Effector CD4-positive, alpha-beta T cell (primary cell): ENCODE measurements at places on chromosomes 11 and 22.

- no peak for DNase-seq
Measured at GRCh38 chr11:4508886-4509285, 26.4 kb downstream of the OR52K1 start.

DNA sequence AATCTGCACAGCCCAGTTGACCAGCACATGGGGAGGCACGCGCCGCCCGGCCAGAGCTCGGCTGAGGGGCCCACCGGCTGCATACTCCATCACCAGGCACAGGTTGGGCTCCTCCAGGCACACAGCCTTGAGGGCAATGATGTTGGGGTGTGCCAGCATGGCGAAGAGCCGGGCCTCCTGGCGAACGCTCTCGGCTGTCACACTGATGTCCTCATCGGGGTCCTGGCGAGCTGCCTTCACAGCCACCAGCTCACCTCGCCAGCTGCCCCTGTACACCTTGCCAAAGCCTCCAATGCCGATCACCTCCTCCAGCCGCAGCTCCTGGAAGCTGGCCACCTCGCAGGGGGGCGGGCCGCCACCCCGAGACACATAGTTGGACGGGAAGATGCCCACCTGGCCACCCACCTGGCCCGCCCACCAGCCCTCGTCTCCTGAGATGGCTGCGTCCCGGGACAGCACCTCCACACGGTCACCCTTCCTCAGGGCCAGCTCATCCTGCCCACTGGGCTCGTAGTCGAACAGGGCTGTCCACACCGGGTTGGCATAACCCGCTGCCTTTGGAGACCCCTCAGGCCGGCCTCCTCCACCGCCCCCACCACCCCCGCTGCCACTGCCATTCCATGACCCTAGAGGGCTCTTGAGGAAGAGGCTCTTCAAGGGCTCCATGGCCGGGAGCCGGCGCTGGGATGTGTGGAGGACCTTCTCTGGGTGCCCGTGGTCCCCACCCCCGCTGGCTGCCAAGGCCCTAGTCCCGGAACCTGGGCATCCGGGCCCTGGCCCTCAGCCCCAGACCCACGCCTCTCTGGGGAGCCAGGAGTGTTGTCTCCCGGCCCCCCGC, 711 bp downstream of the MAP3K11 start:
- no peak for DNase-seq

DNA sequence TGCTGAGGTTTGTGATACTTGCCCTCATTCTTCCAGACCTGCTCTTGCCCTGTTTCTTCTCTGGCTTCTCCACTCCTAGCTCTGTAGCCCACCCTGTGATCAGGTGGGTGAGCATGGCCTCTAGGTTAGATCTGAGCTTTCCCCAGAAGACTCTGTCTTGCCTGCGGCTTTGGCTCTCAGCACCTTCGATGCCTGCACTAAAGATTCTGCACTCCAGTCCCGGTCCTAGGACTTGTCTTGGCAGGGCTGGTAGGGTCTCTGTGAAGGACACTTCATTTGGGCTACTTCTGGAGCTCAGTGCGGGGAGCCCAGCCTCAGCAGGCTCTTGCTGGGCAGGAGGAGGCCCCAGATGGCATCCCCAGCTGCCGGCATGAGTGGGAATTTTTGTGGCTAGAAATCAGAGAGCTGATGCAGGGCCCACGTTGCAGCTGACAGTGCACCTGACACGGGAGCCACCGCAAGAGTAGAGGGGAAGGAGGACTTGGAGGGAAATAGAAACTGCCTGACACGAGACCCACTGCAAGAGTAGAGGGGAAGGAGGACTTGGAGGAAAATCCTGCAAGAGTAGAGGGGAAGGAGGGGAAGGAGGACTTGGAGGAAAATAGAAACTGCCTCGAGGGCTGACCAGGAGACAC, 226.9 kb upstream of the B3GAT1 start:
- no peak for DNase-seq

DNA sequence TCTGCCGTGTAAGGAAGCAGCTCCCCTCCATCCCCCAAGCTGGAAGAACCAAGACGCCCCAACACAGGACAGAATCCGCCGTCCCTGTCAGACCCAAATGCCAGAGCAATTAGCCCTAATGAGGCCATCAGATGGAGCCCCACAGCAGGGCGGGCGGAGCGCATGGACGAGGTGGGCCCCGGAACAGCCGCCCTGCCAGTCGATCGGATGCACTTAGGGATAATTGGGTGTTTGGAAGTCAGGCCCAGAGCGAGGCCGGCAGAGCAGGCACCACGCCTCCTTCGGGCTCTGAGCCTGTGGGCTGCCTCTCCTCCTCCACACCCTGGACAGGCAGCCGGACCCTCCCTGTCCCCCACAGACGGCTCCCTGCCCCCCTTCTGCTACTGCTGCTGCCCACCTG, 5.5 kb upstream of the TH start:
- DNase-seq, result no peak

GRCh38 chr22:36955691-36956090, 42.3 kb downstream of the CSF2RB start:
- DNase-seq, result no peak

- no peak for DNase-seq
Measured at GRCh38 chr11:77517226-77517625, 43.3 kb upstream of the PAK1 start.

DNA sequence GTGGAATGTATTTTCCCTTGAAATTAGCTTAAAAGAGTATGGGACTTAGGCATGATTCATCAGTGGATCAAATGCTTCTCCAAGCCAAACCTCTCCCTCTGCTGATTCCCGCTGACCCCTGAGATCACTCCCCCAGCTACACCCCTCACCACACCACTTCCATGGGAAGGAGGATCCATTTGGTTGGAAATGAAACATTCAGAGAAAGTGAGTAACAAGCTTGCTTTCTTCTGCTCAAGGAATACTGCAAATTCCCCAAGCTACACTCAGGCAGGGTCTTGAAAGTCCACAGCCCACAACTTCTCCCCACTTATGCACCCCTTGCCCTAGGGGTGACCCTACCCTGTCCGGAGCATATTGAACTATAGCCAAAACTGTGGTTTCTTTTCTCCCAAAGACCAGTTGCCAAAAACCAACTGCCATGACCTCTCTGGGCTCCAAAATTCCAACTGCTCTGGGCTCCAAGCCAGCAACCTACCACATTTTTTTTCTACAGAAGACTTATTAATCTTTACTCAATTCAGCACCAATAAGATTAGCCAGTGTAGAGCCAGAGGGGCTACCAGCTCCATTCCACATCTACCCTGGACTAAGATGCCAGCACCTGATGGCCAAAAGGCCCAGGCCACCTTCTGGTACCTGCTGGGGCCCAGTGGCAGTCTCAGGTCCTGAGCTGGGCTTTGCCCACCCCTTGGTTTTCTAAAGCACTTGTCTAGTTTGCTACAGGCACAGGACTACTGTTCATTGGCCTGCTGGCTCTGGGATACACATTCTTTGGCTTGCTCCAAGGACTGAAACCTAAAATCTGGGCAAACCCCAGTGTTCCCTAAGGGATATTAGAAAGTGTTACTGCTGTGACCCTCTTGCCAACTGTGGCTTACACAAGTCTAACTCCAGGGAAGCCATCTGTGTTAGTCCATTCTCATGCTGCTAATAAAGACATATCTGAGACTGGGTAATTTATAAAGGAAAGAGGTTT, 101.1 kb downstream of the MICAL3 start:
- DNase-seq, result no peak

DNA sequence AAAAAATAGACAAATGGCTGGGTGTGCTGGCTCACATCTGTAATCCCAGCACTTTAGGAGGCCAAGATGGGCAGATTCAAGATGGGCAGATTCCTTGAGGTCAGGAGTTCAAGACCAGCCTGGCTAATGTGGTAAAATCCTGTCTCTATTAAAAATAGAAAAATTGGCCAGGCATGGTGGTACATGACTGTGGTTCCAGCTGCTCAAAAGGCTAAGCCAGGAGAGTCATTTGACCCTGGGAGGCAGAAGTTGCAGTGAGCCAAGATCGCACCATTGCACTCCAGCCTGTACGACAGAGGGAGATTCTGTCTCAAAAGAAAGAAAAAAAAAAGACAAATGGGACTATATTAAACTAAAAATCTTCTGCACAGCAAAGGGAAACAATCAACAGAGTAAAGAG, 55.4 kb downstream of the USP35 start:
- no peak for DNase-seq

DNA sequence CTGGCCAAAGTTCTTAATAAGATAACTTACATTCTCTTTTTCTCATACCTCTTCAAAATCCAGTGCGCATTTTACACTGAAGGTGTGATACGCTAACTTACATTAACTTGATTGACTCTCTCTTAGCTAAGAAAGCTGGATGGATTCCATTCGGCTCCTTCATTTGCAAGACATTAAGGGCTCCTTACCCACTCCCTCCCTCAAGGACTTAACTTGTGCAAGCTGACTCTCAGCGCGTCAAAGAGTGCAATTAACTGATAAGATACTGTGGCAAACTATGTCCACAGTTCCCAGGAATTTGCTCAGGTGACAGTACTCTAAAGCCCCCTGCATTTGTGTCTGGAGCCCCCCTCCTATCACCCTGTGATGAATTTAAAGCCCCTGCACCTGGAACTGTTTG, 6.4 kb upstream of the RFPL1 start:
- DNase-seq, result no peak

DNA sequence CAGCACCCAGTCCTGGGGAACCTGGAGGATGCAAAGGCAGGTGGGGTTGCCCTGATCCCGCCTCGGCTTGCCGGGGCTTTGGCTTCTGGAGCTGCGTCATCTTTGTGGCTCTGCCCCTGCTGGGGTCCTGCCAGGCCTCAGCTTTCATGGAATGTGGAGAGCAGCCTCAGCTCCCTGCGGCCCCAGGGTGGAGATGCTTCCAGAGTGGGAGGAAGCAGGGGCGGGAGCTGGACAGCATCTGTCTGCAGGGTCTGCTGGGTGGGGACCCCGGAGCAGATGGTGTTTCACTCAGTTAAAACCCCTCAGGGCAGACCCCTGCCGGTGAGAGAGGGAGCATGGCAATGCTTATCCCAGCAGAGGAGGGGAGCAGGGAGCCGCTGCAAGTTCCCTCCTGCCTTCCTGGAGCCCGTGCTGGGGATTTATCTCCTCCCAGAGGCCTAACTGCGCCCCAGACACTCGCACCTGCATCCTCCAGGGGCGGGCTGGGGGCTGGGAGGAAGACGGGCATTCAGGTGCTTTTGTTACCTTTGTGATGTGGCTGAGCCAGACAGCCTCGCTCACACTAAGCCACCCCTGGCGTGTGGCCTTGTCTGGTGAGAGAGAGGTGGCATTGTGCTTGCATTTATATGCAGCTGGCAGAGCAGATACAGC, 15.7 kb downstream of the GRIK4 start:
- DNase-seq, result no peak

DNA sequence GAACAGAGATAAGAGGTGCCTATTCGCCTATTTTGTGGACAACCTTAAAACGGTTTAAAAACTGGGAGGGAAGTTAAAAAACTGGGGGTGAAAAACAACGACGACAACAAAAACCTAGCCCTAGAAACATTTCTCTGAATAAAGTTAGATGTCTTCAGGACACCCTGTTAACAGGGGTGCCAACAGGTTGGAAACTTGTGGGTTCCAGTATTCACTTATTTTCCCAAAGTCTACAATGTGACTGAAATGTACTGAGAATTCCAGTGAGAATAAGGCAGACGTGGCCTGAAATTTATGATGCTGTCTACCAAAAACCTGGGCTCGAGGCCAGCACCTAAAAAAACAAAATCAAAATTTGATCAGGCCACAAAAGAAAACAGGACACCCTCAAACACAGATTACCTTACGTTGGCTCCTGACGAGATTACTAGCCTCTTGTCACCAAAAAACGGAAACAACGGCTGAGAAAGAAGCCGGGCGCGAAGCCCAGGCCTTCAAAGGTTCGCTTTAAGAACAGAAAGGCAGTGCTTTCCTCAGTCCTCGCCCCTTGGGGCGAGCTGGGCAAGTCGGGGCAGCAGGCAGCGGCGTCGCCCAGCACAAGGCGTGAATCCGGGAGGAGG, 906 bp downstream of the CCDC90B start:
- no peak for DNase-seq
